Muscle of arm (tissue), 14 donors: ENCODE measurements at places on chromosomes 13 and 19. TPM values are rescaled to one million over a fixed set of nuclear protein-coding genes. Genes with fewer than 3 reads are reported as not detected.

- peak; percentile 24 for DNase-seq
These were observed 958 bp upstream of the OBI1 start for GRCh38 chr13:78659732-78660494.

GRCh38 chr19:1322198-1322981 lies 36.7 kb downstream of the EFNA2 start:
- DNase-seq = no peak

DNA sequence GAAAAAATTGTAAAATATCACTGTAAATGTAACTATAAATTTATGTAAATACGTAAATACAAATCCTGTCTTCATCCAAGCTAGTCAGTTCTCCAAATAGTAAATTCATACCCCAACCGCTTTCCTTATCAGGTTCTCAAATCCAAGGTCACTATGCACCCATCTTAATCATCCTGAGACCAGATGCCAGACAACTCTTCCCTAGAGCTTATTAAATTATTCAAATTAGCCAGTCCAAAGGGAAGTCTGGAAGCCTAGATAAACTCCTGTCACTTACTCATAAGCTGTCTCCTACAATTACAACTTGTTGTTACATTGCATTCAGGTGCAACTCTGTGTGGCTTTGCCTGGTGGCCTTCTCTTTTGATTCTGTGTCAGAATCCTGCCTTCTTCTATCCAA lies 836.1 kb upstream of the PCDH20 start:
- no peak for DNase-seq

DNA sequence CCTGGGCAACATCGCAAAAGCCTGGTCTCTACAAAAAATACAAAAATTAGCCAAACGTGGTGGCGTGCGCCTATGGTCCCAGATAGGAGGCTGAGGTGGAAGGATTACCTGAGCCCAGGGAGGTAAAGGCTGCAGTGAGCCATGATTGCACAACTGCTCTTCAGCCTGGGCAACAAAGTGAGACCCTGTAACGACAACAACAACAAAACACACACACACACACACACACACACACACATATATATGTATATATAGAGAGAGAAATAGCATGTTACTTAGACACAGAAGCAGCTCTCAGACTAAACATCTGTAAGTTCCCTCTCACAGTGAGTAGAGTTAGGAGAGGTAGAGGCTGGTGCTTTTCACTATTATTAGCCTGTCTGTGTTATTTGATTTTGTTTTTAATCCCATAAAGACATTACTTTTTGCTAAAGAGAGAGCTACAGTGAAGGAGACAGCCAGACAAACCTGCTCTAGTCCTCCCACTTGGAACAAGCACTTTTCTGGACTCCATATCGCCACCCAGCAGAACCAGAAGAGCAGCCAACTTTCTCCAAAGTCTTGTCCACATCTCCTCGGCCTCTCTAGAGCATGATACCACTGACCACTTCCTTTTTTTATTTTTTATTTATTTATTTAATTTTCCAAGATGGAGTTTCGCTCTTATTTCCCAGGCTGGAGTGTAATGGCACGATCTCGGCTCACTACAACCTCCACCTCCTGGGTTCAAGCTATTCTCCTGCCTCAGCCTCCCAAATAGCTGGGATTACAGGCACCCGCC lies 2.8 kb upstream of the LIN7B start:
- no peak for DNase-seq

GRCh38 chr19:30791088-30791487 lies 418.9 kb downstream of the ZNF536 start:
- no peak for DNase-seq

- DNase-seq = no peak
These were observed 1.1 kb downstream of the ATP4A start for GRCh38 chr19:35562336-35562735.

The CGB1 gene
- polyA plus RNA-seq = not detected

The ERICH4 gene
- 0.19 TPM for polyA plus RNA-seq

DNA sequence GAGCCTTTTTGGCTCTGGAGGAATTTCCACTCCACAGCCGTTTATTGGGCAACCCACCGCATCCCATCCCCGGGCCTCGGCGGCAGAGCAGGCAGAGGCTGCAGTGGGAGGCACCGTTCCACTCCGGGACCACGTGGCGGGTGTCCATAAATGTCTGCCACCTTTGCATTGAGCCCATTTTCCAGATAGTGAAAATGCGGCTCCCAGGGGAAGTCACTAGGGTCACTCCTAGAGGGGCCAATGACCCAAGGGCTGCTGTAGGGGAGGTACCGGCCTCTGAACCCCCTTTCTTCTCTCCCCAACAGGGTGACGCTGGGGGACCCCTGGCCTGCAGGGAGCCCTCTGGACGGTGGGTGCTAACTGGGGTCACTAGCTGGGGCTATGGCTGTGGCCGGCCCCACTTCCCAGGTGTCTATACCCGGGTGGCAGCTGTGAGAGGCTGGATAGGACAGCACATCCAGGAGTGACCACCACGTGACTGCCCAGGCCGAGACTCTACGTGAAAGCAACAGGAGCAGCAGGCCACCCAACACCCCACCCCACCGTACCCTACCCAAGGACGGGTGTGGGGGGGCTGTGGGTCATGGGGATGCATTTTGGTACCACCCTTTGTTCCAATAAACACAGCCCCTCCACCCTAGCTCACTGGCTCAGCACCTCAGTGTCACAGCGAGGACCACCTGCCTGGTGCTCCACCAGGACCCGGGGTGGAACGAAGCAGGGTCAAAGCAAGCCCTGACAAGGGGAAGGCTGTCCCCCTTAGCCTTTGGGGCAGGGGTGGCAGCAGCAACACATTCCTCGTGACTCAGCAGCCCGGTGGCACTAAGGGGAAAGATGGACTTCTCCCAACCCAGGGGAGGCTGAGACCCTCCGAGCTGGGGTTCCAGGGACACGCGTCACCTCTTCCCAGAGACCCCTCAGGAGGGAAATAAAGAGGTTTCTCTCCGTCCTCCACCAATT lies 1.5 kb downstream of the TIMM13 start:
- DNase-seq = no peak

DNA sequence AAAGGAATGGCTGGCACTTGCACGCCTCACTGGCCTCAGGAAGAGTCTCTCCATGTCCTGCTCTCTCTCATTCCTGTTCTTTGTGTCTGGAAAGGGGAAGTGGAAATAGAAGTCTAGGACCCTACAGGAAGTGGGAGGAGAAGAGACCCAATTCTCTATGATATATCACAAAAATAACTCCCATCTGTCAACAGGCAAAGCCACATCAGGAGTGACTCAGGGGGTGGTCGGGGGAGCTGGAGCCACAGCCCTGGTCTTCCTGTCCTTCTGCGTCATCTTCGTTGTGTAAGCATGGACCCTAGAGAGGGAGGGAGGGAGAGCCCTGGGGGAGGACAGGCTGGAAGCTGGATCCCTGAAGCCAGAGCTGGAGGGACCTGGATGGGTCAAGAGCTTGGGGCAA lies 3.0 kb downstream of the SIGLEC9 start:
- DNase-seq = no peak

DNA sequence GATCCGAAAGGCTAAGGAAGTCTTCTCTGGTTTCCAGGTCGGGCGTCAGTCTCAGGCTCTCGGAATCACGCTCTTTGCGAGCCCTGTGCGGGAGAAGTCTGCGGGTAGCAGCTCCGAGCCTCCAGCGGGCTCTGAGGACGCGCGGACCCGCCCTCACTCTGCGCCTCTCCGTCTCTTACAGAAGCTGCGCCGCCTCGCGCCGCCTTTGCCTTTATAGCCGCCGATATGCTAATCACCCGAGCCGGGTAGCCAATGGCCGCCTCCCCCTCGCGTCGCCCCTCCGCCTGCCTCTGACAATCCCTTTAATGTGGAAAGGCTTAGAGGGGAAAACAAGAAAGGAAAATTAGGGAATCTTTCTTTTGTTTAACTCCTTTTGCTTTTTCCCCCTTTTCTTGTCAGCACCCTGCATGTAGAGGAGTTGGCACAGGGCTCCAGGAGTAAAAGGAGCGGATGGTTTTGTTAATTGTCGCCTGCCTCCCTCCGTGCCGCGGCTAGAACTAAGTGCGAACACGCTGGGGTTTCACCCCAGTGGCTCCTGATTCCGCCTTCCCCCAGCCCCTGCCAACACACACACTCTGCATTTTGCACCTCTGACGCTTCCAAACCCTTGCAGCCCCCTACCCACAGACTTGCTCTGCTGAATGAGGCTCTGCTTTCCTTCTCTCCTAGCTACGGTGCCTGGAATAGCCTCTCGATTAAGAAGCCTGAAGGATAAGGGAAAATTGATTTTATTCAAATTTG lies at the start of gene PCDH8:
Gene PCDH8, minus strand, starts transcription at position 186 of the 741 bp plus-strand sequence. CDS start 204 bp downstream, outside the sequence.
- DNase-seq = no peak

GRCh38 chr19:18464646-18465045 lies 26.7 kb upstream of the ISYNA1 start:
- DNase-seq = peak; percentile 74

DNA sequence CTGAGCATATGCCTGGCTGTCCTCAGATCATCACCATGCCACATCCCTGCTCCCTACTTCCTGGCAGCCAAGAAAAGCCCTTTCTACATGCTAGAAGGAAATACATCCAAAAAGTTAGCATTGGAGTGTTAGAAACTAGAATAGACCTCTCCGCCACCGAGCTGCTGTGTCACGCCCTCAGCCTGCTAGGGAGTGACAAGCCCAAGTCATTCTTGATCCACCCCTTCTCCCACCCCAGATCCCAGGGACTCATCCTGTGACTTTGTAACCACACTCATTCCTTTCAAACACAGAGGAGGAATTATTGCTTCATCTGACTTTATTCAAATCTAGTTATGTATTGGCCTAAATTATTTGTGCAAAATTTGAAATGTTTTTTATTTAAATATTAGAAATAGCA lies 45.3 kb downstream of the POLR1D start:
- no peak for DNase-seq

DNA sequence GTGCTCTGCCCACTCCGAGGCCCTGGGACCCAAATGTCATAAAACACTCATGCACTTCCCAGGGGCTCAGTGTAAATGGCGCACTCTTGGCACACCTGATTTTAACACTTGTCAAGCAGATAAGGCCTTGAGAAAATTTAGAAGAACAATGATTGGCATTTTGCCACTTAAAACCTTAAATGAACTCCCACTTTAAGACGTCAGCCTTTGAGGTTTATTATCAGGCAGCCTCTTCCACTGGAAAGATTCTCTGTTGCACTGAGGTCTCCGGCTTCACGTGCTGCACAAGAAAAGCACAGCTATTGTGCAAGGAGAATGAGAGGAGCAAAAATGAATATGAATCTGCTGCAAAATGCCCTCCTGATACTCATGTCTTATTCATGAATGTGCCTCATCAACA lies 38.5 kb upstream of the ATP11A start:
- DNase-seq = no peak

DNA sequence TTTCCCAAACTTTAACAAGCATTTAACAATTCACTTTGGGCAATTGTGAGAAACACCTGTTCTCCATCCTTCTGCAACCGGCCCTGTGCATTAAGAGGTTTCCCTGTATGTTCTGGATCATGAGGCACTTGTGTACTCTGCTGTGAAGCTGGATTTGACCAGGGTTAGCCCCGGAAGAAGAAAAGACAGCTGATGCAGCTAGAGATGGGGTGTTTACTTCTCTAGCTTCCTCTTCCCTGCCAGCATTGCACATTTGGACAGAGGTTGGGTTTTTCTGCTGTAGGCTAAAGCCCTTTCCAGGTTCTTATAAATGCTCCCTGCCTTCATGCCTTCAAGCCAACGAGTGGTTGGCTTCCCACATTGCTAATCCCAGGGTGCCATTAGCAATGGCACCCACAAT lies 20.9 kb downstream of the MBD3L2B start:
- no peak for DNase-seq
